Activated CD8-positive, alpha-beta memory T cell treated with anti-CD3 and anti-CD28 coated beads for 48 hours (primary cell): ENCODE measurements at places on chromosomes 7 and 10.

DNA sequence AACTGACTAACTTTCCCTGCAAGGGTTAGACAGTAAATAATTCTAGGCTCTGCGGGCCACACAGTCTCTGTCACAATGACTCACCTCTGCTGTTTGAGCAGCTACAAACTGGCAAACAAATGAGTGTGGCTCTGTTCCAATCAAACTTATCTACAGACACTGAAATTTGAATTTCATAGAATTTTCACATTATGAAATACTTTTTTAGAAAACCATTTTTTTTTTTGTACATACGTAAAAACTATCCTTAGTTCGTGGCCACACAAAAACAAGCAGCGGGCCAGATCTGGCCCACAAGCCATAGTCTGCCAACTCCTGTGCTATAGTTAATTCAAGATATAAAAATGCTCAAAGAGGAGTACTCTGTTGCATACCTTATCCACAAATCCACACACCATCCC, 32.6 kb downstream of the PIP4K2A start:
- no peak for DNase-seq

DNA sequence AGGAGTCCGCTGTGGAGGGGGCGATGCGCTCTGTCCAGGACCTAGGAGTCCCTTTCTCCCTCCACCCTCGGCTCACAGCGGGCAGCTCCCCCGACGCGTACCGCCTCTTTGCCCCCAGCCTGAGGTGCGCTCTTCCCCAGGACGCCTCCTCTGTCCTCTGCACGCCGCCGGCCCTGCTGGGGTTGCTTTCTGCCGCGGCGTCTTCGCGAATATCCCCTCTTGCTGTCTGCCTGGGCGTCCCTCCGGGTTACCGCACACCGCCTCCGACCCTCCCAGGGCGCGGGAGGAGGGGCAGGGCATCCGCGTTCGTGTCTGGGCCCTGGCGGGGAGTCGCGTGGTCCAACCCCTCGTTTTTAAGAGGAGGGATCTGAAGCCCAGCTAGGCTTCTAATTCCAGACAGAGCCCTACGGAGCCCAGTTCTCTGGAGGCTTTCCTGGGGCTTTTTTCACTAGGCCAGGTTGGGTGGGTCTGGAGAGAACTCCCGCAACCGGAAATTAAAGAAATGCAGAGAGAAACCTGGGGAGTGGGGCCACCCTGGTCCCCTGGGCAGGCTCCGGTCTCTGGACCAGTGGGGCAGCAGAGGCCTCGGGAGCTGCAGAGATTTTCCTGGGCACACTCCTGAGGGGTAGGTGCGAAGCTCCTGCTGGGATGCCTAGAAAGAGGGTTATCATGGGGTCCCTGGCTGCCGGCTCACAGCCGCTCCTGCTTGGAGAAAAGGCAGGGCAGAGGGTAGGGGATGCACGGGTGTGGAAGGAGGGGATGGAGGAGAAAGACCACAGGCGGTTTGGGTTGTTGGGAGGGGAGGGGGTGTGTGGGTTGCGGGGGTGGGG, 166.9 kb downstream of the UBE2H start:
- DNase-seq = no peak

GRCh38 chr7:88635149-88635548, 124.4 kb upstream of the ZNF804B start:
- DNase-seq = no peak

GRCh38 chr7:115058726-115059125, 136.8 kb downstream of the MDFIC start:
- no peak for DNase-seq

DNA sequence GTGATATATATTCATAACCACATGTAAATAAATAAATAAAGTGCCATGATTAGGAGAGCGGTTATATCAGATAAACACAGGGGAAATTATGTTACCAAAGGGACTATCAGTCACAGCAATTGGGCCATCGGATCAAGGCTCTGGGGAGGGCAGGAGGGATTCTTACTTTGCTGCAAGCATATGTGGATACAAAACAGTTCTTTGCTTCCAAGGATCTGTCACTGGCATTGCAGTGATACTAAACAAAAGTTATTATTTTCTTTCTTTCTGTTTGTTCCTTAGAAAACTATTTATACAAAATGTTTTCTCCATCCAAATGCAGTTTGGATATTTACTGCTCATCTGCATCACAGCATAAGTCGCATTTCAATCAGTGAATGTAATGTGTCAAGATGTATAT, 188.4 kb upstream of the MGMT start:
- no peak for DNase-seq

DNA sequence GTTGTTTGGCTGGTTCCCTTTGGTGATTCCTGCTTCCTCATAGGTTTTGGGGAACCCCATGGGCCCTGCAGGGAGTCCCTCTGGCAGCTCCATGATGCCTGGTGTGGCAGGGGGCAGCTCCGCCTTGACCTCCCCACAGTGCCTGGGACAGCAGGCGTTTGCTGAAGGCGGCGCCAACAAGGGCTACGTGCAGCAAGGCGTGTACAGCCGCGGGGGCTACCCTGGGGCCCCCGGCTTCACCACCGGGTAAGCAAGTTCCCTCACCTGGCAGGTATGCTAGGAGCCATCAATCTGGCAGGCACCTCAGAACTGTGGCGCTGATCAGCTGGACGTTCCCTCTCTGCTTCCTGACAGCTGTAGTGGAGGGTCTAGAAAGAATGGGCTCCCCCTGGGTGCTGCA, 8.3 kb downstream of the ZMIZ2 start:
- no peak for DNase-seq

DNA sequence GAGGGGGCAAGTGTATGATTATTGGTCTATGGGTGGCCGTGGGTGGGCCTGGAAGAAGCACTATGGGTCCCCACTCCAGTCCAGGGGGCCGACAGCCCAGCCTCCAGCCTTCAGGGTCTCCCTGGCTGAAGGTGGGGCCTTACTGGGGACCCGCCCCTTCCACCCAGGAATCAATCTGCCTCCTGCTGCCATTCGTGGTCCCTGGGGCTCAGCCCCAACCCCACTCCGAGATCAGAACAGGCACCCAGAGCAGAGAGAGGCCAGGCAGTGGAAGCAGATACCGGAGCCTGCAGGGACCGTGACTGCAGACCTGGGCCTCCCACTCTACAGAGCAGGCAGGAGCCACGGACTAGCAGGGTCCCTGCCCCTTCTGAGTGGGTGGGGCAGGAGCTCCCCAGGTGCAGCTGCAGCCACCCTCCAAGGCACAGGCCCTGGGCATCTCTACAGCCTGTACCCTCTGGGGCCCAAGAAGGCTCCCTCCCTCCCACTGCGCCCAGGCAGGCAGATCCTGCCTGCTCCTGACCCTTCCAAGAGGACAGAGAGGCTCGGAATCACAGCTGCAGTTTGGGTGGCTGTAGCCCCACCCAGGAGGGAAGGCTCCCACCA, 13.6 kb upstream of the FOXL3 start:
- no peak for DNase-seq

GRCh38 chr10:98569853-98570252, 123.1 kb upstream of the HPS1 start:
- DNase-seq = no peak

DNA sequence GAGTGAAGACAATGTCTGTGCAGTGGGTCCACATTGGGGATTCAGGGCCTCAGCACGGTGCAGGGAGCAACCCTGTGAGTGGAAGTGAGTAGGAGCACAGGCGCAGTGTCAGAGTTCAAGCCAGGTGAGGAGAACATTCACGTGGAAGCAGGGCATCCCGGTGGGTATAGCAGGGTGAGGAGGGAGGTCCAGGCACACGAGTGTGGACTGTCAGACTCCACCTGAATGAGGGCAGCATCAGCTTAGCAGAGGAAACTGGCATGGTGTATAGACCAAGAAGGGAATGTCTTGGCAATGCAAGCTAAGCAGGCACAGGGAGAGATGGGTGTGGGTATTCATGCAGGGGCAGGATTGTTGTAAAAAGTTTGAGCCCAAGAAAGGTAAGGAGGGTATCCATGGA, 15.3 kb upstream of the LRRC72 start:
- no peak for DNase-seq

DNA sequence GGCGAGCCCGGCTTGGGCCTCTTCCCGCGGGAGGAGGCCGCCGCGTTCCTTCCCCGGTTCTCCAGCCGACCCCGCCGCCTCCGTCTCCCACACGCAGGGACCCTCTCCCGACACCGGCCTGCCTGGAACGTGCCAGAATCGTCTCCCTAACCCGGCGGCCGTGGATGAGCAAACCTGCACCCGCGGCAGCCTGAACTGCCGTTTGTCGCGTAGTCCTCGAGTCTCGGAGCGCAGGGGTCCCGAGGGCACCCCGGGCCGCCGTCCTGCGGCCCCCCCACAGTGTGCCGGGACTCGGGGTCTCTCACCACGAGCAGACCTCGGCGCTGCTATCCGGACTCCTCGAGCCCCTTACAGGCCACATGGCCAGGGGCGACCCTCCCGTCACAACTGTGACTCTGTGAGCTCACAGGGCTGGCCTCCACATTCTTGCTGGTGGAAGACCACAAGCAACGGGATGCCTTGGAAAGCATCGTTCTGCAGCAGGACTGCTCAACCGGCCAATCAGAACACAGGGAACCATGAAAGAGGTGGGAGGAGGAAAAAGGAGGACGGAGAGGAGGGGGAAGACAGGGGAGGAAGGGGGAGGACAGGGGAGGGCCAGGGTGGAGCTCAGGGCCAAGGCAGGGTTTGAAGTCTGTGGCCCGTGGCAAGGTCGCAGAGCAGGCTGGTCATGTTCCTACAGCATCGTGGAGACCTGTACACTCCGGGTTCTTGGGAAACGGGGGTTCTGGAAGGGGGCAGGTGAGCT, 276.9 kb downstream of the DNAJB6 start:
- no peak for DNase-seq

GRCh38 chr10:99520040-99520846, 12.5 kb upstream of the NKX2-3 start:
- no peak for DNase-seq

DNA sequence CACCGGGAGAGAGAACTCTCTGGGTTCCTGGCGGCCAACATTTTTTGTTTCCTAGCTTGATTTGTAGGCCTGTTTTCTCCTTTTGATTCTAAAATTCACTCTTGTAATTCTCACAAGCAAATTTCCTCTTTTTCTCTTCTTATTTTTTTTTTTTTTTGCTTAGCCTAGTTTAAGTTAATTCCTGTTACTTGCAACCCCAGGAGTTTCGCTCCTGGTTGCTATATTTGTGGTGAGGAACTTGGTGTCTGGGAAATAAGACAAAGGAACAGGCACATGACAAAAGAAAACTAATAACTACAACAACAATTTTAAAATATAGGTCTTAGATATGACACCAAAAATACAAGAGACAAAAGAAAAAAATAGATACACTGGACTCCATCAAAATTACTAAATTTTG, 6.7 kb downstream of the AOAH start:
- DNase-seq = no peak

GRCh38 chr7:112132051-112132694, 74.0 kb downstream of the DOCK4 start:
- no peak for DNase-seq

DNA sequence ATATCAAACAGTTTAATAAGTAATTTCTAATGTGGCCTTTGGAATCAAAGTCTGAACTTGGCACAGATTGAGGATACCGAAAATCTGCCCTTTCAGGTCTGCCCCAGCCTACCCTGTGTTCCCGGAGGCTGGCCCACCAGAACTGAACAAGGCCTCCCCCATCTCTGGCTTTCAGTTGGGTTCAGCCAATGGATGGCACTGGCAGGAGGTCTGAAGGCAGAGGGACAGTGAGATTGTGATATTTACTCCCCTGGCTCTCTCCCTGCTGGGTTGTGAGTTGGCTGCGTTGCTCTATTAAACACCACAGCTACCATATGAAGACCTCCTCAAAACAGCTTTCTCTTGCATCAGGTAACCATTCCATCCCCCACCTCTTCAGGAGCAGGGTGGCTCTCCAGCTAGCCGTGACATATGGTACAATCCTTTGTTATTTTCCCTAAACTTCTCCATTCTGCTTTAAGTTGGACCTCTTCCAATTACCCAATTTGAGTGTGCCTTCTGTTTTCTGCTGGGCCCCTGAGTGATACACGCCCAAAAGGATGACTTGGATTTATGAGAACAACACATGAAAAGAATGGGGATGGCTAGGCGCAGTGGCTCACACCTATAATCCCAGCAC, 28.1 kb downstream of the DNMBP start:
- no peak for DNase-seq

GRCh38 chr7:98418636-98419315, 17.9 kb upstream of the BAIAP2L1 start:
- no peak for DNase-seq

GRCh38 chr10:78903341-78903940, 165.3 kb upstream of the ZMIZ1 start:
- no peak for DNase-seq

GRCh38 chr10:81034383-81034782, 496.7 kb downstream of the SH2D4B start:
- no peak for DNase-seq

- DNase-seq = no peak
Observed at GRCh38 chr10:125120053-125120710, 40.2 kb downstream of the CTBP2 start.

DNA sequence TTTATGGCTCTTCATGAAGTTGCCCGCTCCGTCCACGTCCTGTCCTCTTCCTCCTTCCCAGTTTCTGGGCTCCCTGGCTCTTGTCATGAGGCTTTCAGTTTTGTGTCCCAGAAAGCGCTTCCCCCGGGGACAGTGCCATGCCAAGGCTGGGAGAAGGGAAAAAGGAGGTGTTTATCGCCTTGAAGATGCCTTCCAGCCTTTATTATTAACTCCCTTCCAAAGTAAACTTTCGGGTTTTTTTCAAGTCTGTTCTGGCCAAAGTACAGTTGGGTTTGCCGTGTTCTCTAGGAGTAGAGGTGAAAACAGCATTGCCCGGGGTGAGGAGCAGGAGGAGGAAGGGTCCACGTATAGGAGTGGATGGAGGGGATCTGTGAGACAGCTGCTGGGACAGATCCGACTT, 117.2 kb downstream of the CUX1 start:
- no peak for DNase-seq

DNA sequence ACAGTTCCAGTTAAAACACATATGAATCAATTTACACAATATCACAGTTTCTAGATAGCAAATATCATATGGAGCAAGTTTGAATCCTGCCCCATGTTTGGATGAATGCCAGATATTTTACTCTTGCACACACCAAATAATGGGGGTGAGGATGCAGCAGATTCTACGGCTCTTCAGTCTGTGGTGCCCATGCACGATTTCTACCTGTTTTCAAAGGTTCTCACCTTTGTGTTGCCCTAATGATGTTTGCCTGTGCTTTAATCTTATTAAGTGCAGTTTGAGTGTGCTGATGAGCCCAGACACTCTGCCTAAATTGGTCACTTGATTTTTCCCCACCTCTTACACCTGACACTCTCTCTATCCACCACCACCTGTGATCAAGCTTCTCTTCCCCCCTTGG, 119.6 kb downstream of the NPY start:
- DNase-seq = no peak

GRCh38 chr10:56012101-56012500, 349.0 kb downstream of the ZWINT start:
- no peak for DNase-seq
